ENCODE measurements at places on chromosomes 16 and 17.

DNA sequence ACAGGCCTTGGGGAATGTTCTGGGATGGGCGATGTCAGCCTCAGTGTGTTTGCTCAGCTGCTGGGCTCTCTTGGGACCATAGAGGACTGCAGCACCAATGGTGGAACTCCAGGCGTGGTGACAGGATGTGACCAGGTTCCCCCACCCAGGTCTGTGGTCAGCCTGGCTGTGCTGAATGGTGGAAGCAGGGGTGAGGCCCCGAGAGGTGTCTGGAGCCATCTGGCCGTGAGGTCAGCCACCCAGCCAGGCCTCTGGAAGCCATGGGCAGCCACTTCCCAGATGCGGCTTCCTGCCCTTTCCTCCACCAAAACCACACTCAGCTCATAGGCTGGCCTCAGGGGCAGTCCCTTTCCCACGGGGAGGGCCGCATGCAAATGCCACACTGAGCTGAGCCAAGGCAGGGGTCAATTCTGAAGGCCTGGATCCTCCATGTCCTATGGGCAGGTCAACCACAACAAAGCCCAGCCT is 7.8 kb upstream of the MAPK7 start:
- DNase-seq, result no peak

DNA sequence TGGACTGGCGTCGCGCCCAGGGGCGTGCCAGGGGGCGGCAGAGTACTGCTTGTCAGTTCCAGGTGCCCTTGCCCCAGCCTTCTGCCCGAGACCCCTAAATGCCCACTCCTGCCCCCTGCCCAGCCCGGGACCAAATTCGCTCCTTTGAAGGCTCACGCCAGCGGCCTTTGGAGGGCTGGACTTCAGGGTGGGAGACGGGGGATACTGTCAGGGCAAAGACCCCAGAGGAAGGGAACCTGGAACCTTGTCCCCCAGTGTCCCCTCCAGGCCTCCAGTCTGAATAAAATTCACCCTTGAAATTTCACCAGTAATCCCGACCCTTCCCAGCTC is 737 bp downstream of the OTOP3 start:
- no peak for DNase-seq

DNA sequence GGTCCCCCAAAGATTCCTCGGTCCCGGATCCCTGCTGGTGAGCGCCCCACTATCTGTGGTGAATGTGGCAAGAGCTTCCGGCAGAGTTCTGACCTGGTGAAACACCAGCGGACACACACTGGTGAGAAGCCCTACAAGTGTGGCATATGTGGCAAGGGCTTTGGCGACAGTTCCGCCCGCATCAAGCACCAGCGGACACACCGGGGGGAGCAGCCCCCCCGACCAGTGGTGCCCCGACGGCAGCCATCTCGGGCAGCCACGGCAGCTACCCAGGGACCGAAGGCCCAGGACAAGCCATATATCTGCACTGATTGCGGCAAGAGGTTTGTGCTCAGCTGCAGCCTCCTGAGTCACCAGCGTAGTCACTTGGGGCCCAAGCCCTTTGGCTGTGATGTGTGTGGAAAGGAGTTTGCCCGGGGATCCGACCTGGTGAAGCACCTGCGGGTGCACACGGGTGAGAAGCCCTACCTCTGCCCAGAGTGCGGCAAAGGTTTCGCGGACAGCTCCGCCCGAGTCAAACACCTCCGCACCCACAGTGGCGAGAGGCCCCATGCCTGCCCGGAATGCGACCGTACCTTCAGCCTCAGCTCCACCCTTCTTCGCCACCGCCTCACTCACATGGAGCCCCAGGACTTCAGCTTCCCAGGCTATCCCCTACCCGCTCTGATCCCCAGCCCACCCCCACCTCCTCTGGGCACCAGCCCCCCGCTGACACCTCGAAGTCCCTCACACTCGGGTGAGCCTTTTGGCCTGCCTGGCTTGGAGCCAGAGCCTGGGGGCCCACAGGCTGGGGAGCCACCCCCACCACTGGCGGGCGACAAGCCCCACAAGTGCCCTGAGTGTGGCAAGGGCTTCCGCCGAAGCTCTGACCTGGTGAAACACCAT is 2.8 kb downstream of the ZNF48 start:
- no peak for DNase-seq

DNA sequence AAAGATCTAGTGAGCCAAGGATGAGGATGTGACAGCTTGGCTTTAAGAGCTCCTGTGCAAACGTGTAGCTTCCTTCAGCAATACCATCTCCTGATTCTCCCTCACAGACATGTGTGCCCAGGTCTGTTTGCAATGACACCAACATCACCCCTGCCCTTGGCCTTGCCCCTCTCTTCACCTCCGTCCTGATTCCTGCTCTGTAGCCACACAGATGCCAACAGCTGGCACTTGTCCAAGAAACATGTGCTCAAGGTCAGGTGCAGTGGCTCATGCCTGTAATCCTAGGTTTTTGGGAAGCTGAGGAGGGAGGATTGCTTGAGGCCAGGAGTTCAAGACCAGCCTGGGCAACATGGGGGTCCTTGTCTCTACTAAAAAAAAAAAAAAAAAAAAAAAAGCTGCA is 103.8 kb upstream of the CRHR1 start:
- no peak for DNase-seq

DNA sequence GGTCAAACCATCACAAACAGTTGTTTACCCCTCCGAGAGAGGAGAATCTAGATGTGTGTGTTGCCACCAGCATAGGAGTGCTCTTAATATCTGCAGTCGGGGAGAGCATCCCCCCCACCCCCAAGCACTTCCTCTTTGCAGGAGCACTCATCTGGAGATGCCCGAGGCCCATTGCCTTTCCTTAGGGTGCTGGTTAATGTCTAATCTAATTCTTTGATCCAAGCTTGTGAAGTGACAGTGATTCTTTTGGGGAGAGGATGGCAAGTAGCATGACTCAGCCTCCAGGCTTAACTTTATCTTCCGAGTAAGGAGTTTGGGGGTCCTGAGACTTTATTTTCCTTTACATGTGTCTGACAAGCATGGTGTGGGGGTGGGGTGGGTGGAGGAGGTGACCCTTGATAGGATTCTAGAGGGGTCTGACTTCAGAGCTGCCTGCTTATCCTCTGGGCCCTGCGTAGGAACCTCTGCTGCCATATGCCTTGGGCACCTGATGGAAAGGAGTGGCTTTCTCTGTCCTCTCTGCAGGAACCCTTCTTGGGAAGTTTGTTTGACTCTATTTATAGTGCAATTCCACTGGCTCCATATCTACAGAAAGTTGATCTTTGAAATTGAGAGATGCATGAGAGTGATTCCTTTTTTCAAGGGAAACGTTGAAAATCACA is 207.1 kb downstream of the SPECC1 start:
- DNase-seq, result no peak

DNA sequence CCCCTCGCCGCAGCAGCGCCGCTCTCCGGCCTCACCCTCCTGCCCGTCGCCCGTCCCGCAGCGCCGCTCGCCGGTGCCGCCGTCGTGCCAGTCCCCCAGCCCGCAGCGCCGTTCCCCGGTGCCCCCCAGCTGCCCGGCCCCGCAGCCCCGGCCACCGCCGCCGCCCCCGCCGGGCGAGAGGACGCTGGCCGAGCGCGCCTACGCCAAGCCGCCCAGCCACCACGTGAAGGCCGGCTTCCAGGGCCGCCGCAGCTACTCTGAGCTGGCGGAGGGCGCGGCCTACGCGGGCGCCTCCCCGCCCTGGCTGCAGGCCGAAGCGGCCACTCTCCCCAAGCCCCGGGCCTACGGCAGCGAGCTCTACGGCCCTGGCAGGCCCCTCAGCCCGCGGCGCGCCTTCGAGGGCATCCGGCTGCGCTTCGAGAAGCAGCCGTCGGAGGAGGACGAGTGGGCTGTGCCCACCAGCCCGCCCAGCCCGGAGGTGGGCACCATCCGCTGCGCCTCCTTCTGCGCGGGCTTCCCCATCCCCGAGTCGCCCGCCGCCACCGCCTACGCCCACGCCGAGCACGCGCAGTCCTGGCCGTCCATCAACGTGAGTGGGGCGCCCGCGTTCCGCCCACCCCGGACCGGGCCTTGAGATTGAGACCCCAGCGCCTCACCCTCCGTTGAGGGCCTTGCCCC is 15.0 kb downstream of the TBKBP1 start:
- DNase-seq, result no peak

DNA sequence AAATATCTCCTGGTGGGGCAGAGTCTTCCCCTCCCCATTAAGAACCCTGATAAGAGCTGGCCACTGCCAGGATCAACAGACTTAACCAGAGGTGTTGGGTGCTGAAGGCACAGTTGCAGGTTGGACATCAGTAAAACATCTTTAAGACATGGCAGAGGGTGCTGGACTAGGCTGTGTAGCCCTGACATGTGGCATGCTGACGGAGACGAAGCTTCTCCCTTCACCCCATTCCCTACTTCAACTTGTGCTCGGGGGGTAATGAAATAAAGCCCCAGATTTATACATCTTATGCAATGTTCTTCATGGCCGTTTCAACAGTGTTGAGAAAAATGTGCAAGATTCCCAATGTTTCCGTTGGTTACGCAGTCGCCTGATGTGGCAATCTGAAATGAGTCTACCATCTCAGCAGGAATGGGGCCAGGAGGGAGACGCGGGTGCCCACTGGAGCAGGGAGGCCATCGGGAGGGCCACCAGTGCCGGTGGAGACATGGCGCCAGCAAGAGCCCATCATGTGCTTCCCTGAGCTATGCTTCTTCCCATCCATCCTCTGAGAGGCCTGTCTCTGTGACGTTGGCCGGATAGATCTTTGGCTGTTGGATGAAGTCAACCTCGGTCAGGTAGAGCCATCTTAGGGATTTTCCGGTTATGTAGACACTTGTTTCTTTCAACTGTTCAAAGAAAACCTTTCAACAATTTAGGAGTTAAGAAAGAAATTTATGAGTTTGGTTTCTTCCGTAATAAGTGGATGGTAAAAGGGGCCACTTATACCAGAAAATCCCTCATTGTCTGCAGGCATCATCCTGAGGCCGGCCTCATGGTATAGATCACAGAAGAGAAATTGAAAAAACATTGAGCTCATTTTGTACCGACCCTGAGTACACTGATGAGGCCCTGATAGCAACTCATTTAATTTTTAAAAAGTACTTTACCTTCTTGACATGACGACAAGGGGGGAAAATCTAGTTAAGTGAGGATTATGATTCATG is 6.4 kb downstream of the IRF8 start:
- DNase-seq, result no peak

DNA sequence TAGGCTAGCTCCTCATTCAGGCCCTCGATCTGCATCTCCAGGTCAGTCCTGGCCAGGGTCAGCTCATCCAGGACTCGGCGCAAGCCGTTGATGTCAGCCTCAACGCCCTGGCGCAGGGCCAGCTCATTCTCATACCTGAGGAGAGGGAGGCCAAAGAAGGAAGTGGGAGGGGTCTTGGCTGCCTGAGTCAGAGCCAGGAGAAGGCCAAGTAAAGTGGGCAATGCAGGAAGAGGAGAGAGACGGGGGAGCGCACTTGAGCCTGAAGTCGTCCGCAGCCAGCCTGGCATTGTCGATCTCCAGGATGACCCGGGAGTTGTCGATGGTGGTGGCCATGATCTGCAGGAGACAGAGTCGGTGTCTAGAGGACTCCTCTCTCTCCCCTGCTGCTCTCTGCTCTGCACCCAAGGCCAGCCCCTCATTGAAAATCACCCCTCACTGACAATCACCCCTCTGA is 1.8 kb downstream of the KRT15 start:
- DNase-seq, result no peak

GRCh38 chr17:51059781-51060180 is 60.9 kb downstream of the SPAG9 start:
- no peak for DNase-seq

DNA sequence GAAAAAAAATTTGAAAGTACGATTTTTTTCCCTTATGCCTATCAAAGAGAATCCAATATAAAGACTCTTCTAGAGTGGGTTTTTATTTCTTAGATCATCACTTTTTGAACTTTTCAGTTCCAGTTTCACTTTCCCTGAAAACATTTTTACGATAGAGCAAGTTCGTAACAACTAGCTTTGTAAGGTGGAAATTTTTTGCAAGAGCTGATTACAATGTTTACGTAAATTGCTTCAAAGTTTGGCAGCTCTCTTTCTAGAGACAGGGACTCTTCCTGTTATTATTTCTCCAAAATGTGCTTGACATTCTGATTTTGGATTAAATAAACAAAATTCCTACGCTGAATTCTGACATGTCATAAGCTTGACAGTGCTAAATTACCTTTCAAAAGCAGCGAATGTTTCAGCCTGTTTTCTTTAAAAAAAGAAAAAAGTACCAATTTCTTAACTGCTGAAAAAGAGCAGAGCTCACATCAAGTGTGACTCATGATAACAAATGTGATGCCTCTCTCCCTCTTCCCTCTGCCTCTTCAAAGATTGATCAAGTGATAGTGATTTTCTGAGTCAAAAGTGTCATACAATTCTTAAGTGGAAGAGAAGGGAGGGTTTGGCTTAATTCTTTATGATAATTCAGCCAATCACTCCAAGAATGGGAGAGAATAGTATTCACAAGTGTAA is 175.2 kb downstream of the KCNJ2 start:
- no peak for DNase-seq

GRCh38 chr17:74870512-74870911 is 2.3 kb downstream of the FDXR start:
- no peak for DNase-seq

DNA sequence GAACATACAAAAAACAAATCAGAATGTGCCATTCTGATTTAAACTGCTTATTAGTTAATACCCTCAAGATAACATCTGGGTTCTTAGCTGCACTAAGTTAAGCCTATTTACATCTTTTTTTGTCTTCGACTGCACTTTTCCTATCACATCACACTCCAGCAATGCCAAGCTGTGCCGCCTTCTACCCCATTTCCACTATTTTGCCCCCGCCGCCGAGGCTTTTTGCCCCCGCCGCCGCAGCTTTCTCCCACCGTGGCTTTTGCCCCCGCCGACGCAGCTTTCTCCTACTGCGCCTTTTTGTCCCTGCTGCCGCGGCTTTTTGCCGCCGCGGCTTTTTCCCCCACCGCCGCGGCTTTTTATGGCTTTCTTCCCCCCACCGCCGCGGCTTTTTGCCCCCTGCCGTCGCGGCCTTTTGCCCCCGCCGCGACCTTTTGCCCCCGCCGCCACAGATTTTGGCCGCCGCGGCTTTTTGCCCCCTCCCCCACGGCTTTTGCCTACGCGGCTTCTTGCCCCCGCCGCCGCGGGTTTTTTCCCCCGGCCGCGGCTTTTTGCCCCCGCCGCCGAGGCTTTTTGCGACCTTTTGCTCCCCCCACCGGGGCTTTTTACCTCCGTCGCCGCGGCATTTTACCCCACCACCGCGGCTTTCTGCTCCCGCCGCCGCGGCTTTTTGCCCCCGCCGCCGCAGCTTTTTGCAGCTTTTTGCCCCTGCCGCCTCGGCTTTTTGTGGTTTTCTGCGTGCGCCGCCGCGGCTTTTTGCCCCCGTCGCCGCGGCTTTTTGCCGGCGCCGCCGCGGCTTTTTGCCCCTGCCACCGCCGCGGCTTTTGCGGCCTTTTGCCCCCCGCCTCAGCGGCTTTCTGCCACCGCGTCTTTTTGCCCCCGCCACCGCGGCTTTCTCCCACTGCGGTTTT is 331.4 kb upstream of the WSB1 start:
- no peak for DNase-seq

DNA sequence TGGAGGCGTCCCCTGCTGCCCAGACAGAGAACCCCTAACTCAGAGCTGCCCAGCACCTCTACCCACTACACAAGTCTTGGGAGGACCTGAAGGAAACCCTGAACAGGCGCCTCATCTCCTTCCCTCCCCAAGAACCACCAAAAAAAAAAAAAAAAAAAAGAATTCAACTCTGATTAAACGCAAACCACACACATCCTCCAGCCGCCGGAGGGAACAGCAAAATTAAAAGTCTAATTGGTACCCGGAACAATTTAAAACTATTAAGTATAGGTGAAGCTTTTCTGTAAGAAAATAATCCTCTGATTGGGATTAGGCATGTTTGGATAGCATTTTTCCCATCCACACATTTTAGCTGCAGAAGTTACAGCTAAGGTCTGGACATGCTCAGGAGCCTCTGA is 202.7 kb downstream of the ZNF423 start:
- DNase-seq, result no peak

GRCh38 chr17:77214743-77215142 is 74.0 kb downstream of the SEC14L1 start:
- no peak for DNase-seq
